ENCODE measurements at places on chromosomes 4 and X.

GRCh38 chr4:81601358-81601694, 129.6 kb upstream of the RASGEF1B start:
- DNase-seq: no peak

- DNase-seq: no peak
Measured at GRCh38 chrX:72694170-72694569, 19.9 kb downstream of the PHKA1 start.

DNA sequence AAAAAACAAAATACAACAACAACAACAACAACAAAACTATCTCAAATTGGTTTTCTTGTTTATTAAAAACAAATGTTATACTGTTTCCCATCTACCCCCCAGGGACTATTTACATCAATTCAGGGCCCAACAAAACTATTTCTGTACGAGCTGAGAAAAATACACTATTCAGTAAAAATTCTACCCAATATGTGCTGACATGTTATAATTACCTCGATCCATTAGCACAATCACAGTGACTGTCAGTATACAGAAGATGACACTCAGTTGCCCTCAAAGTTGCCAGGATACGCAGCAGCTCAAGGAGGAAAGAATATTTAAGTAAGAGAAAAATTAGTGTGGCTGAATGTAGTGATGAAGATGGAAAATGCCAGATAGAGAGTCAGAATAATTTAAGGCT, 150.1 kb downstream of the COX18 start:
- DNase-seq: no peak

GRCh38 chr4:1366371-1367229, 19.6 kb downstream of the UVSSA start:
- no peak for DNase-seq

DNA sequence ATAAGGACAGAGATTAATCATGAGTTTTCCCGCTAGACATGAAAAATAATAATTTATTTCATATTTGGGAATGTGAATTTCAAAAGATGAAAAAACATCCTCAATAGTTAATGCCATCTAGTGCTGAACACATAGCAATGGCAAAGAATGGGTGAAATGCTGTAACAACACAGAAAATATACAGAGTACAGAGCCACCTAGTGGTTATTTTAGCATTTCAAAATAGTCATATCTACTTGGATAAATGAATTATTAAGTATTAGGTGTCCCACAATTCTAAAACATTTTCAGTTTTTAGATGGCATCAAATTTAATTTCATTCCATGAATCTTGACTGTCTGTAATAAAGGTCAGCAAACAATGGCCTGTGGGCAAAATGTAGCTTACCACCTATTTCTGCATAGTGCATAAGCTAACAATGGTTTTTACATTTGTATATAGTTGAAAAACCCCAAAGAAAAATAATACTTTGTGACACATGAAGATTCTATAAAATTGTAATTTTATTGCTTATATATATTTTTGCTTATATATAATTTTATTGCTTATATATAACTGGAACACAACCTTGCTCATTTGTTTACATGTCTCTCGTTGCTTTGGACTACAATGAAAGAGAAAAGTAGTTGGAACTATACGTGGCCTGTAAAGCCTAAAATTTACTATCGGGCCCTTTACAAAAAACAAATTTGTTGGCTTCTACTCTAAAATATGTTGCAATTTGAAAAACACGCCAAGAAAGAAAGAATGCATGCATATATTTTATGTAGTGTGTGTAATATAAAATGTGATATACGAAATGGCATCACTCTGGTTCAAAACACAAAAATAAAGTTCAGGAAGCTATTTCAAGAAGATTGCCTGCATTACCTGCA, 99.1 kb upstream of the FAM47C start:
- peak; percentile 51 for DNase-seq

- no peak for DNase-seq
Measured at GRCh38 chrX:88202149-88202548, 544.9 kb upstream of the CPXCR1 start.

GRCh38 chr4:145815027-145815612, 123.5 kb downstream of the ZNF827 start:
- DNase-seq: no peak

DNA sequence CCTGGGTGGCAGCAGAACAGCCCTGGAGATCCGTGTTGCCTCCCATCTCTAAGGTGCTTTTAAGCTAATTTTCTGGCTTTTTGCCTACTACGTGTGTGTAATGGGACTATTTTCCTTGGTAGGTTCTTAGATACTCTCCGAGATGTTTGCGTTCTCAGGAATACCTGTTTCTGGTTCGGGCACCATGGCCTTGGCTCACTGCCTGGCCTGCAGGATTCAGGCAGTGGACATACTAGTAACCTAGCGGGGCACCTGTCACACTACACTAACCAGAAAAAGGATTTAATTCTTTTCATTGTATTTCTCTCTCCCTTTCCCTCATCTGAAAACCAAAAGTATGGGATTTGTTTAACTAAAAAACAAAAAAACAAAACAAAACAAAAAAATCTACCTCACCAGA, 29.2 kb downstream of the FHIP1A start:
- no peak for DNase-seq

GRCh38 chrX:18353931-18354368, 538 bp downstream of the SCML2 start:
- DNase-seq: peak; percentile 7

DNA sequence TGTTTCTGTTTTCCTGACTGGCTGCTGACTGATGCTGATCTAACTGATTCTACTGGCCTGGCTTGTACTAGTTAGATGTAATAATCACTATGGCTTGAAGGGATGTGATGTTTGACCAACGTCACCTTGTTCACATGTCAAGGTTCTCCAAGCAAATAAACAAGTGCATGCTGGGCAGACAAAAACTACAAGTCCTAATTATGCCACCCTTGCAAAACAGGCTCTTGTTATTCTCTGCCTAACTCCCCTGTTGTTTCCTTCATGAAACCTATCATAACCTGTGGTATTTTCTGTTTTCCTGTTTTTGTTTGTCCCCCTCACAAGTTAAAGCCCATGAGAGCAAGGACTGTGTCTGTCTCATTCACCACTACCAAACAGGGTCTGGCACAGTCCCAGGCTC, 146.2 kb downstream of the DCHS2 start:
- no peak for DNase-seq

- no peak for DNase-seq
Measured at GRCh38 chrX:123256378-123256777, 72.3 kb downstream of the GRIA3 start.
